ENCODE measurements at places on chromosomes 13 and 19.

- DNase-seq = no peak
Observed at GRCh38 chr13:111916201-111916600, 150.7 kb upstream of the SOX1 start.

DNA sequence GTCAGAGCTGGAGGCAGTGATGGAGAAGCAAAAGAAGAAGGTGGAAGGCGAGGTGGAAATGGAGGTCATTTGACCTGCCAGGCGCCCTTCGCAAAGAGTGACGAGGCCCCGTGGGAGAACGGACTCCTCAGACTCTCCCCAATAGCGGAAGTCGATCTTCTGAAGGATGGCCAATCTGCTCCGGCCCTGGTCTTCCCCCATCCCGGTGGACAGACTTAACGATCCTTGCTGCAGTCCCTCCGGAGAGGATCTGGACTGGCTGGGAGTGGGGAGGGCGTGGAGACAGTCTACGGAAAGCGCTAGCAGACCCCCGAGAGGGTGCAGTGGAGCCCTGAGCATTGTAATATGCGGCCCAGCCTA lies 11.9 kb downstream of the EPS8L1 start:
- no peak for DNase-seq

DNA sequence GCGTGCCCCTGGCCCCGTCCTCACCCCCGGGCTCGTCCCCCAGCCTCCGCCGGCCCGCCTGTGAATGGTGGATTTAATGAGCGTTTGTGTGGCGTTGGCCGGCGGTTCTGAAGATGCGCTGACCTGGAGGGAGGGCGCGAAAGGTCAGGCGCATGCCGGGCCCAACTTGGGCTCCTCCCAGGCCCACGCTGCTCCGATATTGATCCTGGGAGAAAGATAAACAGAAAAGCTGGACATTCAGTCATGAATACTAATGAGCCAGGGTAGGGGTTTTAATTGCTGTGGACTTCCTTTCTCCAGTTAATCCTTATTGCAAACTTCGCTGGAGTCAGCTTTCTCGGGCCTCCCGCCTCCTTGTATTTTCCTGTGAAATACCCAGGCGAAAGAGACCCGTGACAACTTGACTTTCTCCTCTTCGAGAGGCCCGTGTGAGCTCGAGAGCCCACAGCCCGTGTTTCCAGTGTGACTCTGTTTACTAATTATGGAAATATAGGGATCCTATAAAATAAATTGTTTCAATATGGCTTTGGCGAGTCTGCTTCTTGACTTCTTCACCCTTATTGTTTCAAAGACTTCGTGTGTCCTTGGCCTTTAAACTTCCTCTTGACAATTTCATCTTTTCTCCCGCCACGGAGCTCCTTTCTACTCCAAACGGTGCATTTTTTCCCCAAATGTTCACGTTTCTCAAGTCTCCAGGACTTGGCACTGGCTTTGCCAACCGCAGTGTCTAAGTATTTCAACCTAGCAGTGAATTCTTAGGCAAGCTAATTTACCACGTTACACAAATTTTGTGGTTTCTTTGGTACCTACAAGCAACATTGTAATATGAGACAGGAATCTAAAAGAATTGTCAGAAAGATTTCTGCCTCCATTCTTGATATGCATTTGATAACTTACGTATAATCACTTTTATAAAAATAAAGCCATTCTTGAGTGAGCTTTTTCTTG lies 10.5 kb downstream of the ZIC2 start:
- no peak for DNase-seq

DNA sequence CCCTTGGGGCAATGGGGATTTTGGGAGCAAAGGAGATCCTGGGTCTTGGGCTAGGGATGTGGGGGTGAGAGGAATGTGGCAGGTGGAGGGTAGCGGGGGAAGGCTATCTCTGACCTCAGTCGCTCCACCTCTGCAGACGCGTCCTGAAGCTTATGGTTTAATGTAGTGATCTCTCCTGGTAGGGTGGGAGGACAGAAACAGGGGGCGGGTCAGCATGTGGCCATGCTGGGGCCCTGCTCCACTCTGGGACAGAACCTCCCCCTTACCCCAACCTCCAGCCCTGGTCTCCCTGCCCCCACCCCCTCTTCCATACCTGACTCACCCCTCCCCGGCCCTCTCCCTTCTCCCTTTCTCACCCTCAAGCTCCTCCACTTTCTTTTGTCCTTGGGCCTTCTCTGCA lies 1.4 kb downstream of the BST2 start:
- DNase-seq = peak; percentile 32
